ENCODE measurements at places on chromosomes 7 and 10.

- peak; percentile 61 for DNase-seq
These were observed 652 bp downstream of the ATOH7 start for GRCh38 chr10:68231106-68231816.

DNA sequence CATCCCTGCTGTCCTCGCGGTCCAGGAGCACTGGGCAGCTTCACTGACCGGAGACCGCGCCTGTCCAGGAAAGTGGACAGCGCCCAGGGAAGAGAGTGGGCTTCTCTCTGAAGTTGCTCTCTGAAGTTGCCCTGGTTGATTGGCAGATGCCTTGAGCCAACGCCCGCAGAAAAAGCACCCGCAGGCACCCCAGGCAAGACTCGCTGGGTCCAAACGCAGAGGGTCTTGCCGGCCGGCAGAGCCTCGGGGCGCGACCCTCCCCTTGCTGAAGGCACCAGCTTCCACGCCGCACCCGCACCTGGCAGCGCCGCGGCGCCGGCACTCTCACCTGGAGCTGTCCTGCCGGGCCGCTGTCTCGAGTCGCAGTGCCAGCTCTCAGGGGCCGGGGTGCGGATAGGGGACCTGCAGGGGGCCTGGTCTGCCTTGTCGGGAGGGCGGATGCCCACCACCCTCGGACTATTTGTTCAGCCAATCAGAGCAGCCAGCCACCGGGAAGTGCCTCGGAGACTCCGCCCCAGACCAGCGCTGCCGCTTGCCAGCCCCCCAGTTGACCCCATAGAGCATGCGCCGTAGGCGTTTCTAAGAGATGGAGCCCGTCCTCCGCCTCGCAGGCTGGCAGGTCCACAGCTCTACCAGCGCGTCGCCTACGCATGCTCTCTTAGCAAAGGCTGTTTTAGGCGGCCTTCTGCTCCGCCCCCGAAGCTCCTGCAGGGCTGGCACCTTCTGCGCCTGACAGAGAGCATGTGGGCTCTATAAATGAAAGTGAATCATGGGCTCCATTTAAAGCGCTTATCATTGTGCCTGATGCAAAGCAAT is at the start of gene LIPA:
Gene LIPA (minus strand): TSS at position 367 of the 816 bp plus-strand sequence. CDS start 4,127 bp downstream, outside the sequence.
- DNase-seq, result peak; percentile 99

GRCh38 chr10:19449860-19450259 is 366.4 kb upstream of the PLXDC2 start:
- no peak for DNase-seq

GRCh38 chr7:44439926-44440325 is 50.5 kb downstream of the NUDCD3 start:
- DNase-seq, result no peak

DNA sequence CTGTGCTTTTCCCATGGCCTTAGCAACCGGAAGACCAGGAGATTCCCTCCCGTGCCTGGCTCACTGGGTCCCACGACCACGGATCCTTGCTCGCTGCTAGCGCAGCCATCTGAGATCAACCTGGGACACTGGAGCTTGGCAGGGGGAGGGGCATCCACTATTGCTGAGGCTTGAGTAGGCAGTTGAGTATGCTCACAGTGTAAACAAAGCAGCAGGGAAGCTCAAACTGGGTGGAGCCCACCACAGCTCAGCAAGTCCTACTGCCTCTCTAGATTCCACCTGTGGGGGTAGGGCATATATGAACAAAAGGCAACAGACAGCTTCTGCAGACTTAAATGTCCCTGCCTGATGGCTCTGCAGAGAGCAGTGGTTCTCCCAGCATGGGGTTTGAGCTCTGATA is 697.0 kb downstream of the SORCS1 start:
- DNase-seq, result no peak

DNA sequence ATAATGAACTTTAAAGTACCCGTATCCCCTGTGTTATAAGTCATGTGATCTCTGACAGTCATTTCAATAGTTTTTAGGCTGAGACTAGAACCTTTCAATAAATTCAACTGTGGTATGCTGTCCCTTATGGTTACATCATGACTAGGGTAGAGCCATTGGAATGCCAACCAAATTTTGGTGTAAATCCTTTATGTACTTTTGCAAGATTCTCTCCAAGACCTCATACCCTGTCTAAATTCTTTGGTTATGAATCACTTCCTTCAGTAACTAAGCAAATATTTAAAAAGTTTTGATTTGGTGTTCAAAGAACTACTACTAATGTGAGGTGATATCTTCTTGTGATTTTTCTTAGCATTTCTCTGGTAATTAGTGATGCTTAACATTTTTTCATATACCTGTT is 20.8 kb upstream of the OR6B1 start:
- no peak for DNase-seq

DNA sequence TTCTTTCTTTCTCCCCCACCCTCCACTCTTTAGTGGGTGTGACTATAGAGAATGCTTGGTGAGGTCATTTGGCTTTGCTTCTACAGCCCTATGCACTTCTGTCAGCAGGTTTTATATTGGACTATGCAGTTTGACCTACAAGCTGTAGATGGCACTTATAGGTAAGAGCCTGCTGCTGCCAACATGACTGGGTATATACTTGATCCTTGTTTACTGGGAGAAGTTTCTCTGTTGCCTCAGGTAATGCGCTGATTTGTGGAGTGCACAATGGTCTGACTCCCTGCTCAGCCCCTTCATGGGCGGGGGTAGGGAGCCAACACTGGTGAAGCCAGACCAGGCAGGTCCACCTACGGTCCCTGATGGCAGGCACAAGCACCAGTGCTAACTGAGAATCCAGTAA is 33.7 kb upstream of the C7orf33 start:
- no peak for DNase-seq

DNA sequence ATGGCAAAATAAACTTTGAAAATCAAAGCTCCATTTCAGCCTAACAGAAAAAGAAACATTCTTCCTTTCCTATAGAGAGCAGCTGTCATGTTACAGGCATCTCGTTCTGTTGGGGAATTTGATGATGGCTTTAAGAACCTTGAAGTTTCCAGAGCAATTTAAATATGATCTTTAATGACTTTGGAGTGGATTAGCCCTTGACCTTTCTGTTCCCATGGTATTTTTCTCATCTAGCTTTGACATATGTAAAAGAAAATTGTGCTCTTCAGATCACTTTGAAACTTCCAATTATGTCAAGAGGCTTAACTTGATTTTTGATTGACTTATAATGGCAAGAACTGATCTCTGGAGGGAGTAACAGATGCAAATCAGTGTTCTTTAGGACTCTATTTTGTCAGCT is 157.6 kb upstream of the SEMA3E start:
- DNase-seq, result no peak

DNA sequence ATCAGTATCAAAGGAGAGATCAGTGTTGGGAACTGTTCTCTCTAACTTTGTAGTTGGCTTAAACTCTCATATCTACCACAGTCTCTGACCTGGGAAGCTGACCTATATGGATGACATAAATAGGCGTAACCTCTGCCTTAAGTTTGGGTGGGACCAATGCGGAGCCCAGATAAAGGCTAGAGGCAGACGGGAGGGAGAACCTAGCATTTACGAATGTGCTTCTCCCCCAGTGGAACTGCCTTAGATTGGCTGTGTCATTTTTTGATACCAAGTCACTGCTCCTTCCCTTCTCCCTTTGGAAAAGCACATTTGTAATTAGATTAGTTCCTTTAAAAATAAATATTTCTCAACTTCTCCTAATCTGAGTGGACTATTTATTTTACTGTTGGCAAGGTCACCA is 23.7 kb upstream of the LRRN3 start:
- DNase-seq, result no peak

GRCh38 chr10:133258066-133258817 is 18.4 kb downstream of the ADAM8 start:
- peak; percentile 79 for DNase-seq

- DNase-seq, result no peak
These were observed 86.5 kb downstream of the RTKN2 start for GRCh38 chr10:62182171-62182570.

GRCh38 chr10:30781670-30782121 is 152.1 kb upstream of the LYZL2 start:
- no peak for DNase-seq

DNA sequence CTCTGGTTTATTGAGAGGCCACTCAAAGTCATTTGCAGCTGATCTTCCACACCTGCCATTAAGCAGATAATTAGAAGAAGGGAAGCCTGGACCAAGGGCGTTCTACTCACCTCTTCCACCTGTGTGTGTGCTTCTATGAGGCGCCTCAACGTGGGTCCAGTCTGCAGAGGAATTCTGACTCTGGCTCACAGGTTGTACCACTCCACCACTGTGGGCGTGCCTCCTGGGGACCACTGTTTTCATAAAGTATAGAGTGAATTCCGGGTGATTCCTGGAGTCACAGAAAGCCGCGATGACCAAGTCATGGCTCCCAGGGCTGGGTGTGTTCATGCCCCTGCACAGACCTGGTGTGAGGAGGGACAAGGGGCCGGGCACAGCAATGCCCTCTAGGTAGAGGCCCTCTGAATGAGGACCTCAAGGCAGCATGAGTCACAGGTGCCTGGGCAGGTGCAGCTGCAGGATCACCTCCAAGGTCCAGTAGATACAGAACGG is 408.3 kb upstream of the MGMT start:
- no peak for DNase-seq

- no peak for DNase-seq
These were observed 84.3 kb downstream of the LANCL2 start for GRCh38 chr7:55449205-55449991.

- no peak for DNase-seq
These were observed 228.5 kb downstream of the CDK14 start for GRCh38 chr7:90824386-90825307.

GRCh38 chr10:58718596-58718995 is 205.9 kb downstream of the BICC1 start:
- DNase-seq, result no peak

DNA sequence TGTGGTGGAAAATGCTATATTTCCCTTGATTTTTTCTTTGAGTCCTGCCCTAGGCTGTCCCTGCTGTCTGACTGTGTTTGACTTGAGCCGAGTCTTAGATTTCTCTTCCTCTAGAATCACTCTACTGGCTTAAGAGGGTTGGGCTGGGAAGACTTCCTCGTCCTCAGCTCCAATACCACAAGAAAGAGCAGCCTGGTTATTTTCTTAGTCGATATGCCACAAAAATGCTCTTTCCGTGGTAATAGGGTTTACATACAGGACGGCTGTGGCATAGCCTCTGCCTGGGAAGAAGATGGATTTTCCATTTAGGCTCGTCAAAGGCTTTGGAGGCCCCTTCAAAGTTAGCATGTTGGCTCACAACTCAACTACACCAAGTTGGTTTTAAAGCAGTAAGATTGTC is 212.0 kb upstream of the IGFBP3 start:
- DNase-seq, result no peak

DNA sequence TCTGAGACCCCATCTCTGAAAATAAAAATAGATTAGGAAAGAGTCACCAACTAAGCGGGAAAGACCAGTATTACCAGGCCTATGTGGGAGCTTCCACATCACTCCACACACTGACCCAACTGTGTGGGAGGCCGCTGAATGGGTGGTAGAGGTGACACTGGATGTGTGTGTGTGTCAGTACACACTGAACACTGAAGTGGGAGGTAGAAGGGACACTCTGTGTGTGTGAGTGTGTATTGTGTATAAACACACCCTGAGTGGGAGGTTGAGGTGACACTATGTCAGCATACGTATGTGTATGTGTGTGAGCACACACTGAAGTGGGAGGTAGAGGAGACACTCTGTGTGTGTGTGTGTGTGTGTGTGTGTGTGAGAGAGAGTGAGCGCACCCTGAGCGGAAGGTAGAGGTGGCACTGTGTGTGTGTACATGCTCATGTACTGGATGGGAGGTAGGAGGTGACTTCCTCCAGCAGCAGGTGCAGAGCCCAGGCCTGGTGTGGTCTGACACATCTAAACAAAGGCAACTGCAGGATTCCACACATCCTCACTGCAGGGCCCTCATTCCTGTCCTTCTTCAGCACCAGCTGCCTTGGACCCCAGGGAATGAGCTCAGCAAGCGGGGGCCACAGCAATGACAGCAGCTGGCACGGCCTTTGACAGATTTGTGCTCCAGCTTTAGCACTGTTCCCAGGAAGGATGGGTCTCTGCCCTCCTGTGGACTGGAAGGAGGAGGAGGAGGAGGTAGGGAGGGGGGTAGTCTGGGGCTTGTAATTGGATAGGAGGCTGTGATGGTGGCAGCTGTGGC is 26.5 kb upstream of the RBM20 start:
- DNase-seq, result no peak

GRCh38 chr7:151425670-151426440 is 14.1 kb downstream of the CRYGN start:
- DNase-seq, result no peak

- no peak for DNase-seq
These were observed 141.5 kb downstream of the LRRN3 start for GRCh38 chr7:111232249-111233084.

- DNase-seq, result no peak
These were observed 370.9 kb upstream of the SEMA3A start for GRCh38 chr7:84565345-84566074.

- no peak for DNase-seq
These were observed 2.2 kb downstream of the STN1 start for GRCh38 chr10:103915796-103916195.

DNA sequence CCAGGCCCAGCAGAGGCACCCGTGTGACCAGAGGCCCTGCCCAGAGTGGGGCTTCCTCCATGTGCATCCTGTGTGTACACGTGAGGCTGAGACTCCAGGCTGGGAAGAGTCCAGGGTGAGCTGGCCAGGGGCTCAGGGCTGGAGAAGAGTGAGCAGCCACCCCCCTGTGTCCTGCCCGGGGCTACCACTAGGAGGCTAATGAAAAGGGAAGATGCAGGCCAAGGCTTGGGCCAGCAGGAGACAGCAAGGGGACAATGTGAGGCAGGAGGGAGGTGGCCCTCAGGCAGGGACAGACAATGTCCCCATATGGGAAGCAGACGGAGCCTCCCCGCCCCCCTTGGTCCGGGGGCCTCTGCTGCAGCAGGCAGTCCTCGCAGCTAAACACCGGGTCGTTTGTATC is 102.0 kb downstream of the HIF1AN start:
- peak; percentile 46 for DNase-seq

- DNase-seq, result no peak
These were observed 92.5 kb downstream of the CFAP58 start for GRCh38 chr10:104446151-104446550.
